ENCODE measurements at places on chromosomes 5 and 9.

DNA sequence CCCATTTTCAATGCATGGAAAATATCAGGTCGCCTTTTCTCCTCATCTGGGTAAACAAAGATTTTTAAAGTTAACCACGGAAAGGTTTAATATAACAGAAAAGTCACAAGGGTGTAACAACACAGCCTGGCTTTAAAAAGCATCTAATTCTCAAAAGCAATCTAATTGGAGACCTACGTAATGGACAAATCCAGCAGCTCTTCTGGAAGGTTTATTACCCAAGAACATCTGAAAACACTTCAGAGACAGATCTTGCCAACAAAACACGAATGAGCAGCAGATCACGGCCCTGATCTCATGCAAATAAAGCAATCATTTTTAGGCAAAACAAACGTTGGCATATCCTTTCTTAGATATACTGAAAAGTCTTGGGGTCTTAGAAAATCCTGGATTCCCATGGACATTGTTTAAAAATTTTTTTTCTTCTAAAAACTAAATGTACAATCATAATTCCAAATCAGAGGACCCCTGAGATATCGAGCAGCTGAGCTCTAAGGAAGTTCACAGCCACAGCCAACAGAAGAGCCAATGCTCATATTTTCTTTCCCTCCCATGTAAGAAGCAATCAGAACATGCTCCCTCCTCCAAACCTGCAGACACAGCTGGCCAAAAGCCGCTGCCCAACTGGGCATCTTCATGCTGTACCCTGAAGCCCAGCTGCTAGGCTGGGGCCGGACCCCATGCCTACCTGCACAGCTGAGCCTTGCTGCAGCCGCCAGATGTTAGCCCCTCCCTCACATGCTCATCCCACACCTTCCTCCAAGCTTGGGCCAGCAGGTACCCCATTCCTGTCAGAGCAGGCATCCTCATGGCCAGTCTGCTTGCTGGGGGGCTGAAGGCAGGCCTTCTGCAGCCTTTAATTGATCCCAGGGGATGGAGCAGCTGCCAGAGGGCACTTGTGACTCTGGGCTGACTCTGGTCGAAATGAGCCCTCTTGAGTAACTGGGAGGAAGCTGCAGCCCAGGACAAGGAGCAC is 11.2 kb downstream of the ANKS6 start:
- no peak for DNase-seq

DNA sequence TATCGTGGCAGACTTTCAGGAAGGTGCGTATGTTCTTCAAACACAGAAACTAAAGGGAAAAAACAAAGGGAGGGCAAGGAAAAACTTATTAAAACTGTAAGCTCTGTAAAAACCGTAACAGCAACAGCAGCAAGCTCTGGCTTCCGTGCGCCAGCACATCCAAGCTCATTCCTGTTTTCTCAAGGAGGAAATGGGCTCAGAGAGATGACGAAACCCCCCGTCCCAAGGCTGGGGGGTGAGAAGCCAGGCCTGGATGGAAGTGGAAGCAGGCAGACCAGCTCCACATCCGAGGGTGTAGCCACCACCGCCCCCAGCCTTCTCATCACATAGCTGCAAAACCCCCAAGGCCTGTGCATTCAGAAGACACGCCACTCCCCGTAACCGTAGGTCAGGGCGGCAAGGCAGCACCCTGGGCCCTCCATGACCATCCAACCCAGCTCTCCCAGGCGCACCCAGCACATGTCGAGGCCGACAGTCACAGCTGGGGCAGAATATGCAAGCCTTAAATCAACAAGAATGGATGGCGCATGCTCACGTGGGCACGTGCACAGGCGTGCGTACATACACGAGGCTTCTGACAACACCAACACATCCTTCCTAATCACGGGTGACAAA is 52.8 kb downstream of the VAV2 start:
- DNase-seq, result no peak

DNA sequence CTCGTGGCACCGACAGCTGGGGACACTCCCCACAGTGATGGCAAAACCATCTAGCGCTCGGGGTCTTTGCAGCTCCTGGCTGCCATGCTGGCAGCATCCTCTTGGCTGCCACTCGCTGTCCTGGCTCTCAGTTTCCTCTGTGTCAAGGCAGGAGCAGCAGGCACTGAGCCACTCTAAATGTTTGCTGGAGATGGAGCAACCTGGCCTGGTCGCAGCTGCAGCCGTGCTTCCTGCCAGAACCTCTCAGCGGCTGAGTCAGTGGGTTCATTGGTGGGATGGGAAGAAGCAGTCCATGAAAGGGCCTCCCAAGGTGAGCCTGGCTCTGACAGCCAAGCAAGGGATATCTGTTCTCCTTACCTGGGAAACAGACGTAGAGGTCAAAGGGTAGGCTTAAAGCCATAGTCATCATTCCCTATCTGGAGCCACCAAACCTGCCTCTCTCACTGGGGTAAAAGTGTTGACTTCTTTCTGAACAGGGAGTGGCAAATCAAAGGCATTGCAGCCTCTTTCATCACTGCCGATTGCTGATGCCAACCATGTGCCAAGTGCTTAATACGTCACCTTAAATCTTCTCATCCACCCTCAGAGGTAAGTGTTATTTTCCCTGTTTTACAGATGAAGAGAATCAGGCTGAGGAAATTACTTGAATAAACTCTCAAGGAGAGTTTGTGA is 304.8 kb upstream of the ZNF462 start:
- DNase-seq, result no peak

GRCh38 chr5:67372887-67373286 is 176.3 kb upstream of the CD180 start:
- DNase-seq, result no peak

- DNase-seq, result no peak
Measured at GRCh38 chr9:7982907-7983306, 183.3 kb upstream of the DMAC1 start.

GRCh38 chr5:116658141-116658540 is 83.5 kb upstream of the SEMA6A start:
- DNase-seq, result no peak

- DNase-seq, result no peak
Measured at GRCh38 chr5:103120607-103121200, 603 bp downstream of the PPIP5K2 start.
